Stimulated activated CD8-positive, alpha-beta memory T cell treated with anti-CD3 and anti-CD28 coated beads, Interleukin-4, amount 100 ng/mL, for 4 hours (primary cell): ENCODE measurements at places on chromosomes 2 and 18.

DNA sequence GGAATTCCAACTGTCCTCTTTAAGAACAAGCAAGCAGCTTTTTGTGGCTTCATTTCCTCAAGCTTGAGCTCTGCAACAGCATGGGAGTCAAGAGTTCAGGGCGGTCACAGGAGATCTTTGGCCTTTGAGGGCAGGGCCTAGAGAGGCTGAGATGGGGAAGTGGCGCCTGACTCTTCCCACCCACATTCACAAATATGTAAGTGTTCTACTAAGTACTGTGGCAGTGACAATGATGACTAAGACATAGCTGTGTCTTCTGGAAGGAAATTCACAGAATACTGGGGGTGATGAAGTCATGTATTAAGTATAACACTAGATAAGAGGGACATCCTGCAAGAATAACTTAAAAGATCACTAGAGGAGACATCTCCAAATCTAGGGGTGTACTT is 15.0 kb downstream of the RND3 start:
- DNase-seq, result no peak

DNA sequence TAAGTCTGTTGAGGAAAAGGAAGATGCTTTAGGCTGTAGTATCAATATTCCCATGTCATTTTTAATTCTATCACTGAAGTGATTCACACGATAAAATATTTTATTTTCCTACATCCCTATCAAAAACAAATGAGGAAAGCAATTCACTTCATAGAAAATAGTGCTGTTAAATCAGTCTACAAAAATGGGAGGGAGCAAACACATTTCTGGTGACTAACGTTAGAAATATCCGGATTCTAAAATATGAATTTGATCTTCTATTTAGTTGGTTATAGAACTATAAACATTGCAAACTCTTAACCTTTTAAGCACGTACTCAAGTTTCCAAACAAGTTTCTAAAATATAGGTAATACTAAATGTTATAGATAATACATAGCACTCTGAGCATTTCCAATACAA is 20.8 kb downstream of the ATF2 start:
- no peak for DNase-seq

- no peak for DNase-seq
These were observed 23.7 kb upstream of the SPTBN1 start for GRCh38 chr2:54432251-54433015.

- DNase-seq, result no peak
These were observed 4.3 kb downstream of the TMEFF2 start for GRCh38 chr2:192190474-192190873.

GRCh38 chr2:217742276-217742675 is 260.5 kb downstream of the TNS1 start:
- DNase-seq, result no peak

DNA sequence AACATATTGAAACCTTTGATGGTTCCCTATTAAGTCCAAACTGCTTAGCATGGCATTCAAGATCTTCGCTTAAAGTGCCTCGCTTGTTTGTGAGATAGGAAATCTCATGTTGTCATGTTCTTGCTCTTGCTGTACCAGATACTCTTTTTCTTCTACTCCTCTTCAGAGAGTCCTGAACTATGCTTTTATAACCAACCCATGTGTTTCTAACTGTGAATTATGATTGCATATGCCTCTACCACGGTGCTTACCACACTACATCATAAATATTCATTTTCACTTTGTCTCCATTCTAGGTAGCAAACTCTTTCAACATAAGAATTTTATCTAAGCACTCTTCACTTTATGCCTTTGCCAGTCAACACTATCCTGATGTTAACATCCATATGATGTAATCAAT is 23.6 kb downstream of the STAT4 start:
- DNase-seq, result no peak

GRCh38 chr2:54455131-54455562 is 980 bp upstream of the SPTBN1 start:
- DNase-seq, result no peak

DNA sequence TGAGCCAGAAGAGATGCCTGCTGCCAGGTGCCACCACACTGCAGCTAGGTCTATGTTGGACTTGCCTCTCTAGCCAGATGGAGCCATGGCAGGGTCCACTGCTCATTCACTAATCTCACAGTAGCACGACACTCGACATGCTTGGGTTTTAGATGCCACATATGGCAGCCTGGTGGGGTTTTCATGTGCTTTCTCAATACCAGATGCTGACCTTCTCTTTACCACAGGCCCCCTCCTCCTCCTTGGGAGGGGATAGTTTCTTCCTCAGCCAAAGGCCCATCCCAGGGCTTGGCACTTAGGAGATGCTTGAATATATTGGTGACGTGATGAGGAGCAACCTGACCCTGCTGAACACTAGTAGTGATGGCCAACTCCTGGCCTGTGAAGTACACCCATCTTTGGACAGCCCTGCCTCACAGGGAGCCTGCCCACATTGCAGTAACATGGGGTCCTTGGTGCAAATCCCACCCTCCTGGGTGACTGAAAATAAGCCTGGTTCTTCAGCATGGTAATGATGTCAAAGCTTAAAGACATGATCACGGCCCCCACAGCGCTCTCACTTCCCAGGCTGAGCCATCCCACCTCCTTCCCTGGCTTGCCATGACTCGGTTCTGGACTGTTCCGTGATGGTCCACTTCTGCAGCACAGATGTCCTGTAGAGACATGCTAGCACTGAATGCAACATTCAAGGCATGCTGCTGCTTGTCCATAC is 227.5 kb downstream of the SH3RF3 start:
- no peak for DNase-seq

DNA sequence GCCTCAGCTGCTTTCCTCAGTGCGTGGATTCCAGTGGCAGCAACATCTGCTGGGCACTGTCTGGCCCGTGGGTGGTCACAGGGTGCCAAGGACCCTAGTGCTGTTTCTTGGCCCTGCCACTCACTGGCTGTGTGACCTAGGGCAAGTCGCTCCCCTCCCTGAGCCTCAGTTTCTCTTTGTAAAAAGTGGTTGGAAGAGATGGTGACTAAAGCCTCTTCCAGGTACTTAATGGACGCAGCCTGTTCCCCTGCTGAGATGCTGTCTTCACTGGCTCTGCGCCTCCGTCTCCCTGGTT is 42.2 kb downstream of the ATOH8 start:
- DNase-seq, result no peak

GRCh38 chr2:149169656-149170055 is 131.2 kb downstream of the LYPD6B start:
- no peak for DNase-seq

DNA sequence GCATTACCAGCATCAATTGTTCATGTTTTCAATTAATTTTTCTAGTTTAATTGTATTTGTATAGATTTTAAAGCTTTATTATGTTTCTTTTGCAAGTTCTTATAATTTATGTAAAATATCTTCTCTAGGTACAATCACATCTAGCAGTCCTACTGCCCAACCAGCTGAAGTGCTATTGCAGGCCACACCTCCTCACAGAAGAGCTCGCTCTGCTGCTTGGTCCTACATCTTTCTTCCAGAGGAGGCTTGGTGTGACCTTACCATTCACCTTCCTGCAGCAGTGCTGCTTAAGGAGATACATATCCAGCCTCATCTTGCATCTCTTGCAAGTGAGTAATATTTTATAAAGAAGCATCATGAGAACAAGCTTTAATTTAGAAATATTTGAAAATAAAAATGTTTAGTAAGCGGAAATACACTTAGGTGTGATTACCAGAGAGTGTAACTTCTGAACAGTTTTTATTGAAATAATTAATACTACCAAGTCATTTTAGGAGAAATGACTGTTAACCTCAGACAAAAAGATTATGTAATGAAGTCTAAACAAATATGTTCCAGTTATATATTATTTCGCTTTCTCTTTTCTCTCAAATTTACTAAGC is 122.9 kb upstream of the TTC27 start:
- DNase-seq, result no peak

DNA sequence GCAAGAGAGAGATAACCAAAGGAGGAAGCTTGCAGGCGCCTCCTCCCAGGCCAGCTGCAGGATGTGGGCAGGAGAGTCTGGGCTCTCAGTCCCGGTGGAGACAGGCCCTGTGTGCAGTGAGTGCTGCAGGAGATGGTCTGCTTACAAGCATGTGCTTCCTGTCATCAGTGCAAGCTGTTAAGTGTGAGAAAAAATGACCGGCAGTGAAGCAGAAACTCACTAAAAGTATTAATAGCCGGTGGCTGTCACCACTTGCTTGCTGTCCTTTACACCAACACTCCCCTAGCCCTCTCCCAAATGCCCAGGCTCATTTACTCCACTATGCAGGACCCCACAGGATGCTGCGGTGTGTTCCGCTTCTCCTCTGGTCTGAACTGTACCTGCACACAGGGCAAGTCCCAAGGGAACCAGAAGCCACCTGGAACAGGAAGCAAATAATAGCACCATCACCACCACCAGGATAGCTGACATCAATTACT is 435.6 kb upstream of the HS6ST1 start:
- DNase-seq, result no peak

DNA sequence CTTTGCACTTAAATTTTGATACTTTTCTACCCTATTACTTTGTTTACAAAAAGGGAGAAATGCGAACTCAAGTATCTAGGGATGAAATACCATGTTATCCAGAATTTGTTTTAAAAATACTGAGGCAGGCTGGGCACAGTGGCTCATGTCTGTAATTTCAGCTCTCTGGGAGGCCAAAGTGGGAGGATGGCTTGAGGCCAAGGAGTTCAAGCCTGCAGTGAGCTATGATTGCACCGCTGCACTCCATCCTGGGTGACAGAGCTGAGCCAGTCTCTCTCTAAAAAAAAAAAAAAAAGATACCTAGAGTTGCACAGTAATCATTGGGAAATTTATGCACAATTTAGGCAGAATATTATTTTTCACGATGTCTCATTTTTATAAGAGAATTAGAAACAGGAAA is 12.4 kb upstream of the VAPA start:
- no peak for DNase-seq

GRCh38 chr2:226304308-226304707 is 495.3 kb downstream of the IRS1 start:
- no peak for DNase-seq
